Common myeloid progenitor, CD34-positive (primary cell): ENCODE measurements at places on chromosomes 5 and 9.
A peak's percentile ranks its signal among the peaks of the same experiment; 100 is the strongest.

- DNase-seq: no peak
Measured at GRCh38 chr5:39255406-39255805, 36.0 kb upstream of the FYB1 start.

- no peak for DNase-seq
Measured at GRCh38 chr9:72349911-72350310, 15.1 kb downstream of the ZFAND5 start.

DNA sequence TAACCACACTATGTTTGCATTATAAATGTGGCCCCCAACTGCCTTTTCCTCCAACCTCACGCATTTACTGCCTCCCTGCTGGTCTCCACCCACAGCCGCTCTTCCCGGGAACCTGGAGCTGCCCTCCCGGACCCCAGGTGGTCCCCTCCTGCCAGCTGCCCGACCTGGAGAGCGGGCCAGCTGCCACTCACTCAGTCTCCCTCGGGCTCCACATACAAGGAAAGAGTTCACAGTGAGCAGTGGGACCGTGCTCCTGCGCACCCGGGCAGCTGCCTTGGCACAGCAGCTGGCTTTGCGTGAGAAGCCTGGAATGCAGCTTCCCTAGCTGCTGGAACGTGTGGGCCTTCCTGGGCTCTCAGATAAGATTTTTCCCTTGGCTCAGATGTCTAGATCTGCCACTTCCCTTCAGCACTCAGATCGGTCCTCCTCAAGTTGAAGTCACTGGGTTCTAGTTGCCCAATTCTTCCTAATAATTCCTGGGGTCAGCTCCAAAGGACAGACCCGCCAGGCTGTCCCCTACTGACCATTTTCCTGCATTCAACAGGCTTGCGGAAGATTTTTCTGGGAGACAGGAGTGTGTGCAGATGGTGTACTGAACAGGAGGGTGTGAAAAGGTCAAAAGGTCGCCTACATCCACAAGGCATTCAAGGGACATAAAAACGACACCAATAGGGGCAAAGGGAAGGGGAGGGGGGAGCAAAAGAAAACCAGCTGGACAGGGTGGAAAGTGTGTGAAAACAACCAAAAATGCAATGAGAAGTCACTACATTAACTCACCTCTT lies 69.1 kb downstream of the MYO10 start:
- no peak for DNase-seq

DNA sequence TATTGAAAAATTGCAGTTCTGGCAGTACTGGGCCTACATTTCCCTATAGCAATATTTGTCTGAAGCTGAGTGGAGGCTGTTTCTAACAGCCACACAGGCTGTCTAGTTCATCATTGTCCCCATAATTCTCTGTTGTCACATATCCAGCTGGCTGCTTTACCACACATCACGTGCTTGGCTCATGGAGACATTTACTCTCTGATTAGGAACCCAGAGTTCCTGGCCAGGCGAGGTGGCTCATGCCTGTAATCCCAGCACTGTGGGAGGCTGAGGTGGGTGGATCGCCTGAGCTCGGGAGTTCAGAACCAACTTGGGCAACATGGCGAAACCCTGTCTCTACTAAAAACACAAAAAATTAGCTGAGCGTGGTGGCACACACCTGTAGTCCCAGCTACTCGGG lies 81.4 kb downstream of the PGM5 start:
- DNase-seq: no peak

GRCh38 chr5:150174285-150174684 lies 7.7 kb downstream of the CDX1 start:
- DNase-seq: no peak

DNA sequence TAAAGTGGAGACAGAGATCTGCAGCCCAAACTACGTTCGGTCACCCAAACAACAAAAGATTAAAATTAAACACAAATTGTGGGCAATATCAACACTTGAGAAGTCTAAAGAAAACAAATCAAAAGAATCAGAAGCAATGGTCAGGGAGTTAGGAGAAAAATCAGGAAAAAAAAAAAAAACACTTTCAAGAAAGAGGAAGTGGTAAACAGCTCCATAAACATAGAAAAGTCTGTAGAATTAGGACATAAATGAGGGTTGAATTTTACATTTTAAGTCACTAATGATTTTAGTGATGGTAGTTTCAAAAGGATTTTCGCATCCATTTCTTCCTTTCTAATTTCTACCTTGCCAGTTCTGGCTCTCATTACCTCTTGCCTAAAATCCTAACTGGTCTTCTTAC lies 10.1 kb downstream of the RNF145 start:
- no peak for DNase-seq

DNA sequence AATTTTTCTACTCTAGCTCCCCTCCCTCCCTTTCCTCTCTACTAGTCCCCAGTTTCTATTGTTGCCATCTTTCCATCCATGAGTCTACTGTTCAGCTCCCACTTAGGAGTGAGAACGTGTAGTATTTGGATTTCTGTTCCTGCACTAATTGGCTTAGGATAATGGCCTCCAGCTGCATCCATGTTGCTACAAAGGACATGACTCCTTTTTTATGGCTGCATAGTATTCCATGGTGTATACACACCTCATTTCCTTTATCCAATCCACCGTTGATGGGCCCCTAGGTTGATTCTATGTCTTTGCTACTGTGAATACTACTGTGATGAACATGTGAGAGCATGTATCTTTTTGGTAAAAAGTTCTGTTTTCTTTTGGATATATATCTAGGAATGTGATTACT lies 138.9 kb upstream of the MSX2 start:
- no peak for DNase-seq

DNA sequence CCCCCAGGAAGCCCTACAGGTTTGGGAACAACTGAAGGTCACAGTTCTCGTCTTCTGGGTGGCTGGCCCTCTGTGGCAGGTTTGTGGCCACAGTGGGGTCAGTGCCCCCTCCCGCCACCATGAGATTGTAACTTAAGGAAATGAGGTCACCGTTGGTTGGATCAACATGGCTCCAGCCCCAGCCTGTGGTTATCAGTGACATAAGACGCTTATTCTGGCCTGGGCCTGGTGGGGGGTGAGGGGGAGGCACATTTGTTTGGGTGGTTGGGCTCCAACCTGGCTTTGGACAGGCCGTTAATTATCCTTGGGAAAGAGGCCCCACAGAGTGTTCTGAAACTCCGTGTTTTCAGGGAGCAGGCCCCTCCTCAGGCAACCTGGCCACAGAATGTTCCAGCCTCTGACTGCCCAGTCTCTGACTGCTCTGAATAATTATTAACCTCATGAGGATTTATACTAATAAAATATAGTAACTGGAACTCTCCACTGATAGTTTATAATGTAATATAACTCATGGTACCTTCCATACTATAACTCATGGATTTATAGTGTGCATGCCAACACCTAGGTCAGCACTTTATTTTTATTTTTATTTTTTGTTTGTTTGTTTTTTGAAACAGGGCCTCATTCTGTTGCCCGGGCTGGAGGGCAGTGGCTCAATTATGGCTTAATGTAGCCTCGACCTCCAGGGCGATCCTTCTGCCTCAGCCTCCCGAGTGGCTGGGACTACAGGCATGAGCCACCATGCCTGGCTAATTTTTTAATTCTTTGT lies 58.0 kb upstream of the RPL26L1 start:
- DNase-seq: peak; percentile 79

DNA sequence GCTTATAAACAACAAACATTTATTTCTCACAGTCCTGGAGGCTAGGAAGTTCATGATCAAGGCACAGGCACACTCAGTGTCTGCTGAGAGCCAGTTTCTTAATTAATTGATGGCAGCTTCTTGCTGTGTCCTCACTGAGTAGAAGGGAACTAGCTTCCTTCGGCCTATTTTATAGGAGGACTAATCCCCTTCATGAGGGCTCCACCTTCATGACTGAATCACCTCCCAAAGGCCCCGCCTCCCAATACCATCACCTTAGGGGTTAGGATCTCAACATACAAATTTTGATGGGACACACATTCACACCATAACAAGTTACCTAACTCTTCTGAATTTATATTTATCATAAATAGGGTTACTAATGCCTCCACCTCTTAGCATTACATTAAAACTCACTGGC lies 129.8 kb downstream of the GNAQ start:
- no peak for DNase-seq

GRCh38 chr5:123028222-123028621 lies 8.3 kb downstream of the PPIC start:
- DNase-seq: no peak

DNA sequence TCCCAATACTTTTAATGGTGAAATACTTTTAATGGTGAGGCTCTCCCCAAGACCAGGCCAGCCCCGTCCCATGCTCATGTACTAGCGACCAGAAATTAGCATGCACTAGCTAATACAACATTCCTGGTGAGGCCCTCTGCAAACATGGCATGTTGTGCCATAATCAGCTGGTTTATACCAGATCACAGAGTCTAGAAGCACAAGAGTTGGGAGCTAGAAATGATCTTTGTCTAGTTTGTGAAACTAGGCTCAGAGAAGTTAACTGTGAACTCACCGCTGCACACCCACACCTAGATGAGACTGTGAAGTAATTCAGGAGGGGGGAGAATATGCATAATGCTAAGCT lies 37.4 kb downstream of the MTMR12 start:
- DNase-seq: no peak

GRCh38 chr5:163964671-163965070 lies 459.3 kb downstream of the MAT2B start:
- no peak for DNase-seq

DNA sequence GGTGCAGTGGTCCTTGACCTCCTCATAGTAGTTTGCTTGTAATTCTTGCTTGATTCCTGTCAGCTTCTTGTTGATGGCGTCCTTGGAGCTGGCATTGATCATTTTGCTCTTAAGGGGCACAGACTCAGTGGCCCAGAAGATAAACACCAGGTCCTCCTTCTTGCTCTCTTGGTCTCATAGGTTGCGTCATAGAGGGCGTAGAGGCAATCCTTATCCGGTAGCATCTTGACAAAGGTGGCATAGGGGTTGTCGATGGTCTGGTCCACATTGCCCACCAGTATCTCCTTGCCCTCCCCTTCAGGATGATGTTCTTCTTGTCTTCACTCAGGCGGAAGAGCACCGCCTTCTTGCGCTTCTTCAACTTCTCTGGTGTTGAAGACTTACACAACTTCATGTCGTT lies 19.2 kb downstream of the CCDC125 start:
- DNase-seq: no peak

- DNase-seq: no peak
Measured at GRCh38 chr9:120387257-120388002, 192.5 kb downstream of the CDK5RAP2 start.

DNA sequence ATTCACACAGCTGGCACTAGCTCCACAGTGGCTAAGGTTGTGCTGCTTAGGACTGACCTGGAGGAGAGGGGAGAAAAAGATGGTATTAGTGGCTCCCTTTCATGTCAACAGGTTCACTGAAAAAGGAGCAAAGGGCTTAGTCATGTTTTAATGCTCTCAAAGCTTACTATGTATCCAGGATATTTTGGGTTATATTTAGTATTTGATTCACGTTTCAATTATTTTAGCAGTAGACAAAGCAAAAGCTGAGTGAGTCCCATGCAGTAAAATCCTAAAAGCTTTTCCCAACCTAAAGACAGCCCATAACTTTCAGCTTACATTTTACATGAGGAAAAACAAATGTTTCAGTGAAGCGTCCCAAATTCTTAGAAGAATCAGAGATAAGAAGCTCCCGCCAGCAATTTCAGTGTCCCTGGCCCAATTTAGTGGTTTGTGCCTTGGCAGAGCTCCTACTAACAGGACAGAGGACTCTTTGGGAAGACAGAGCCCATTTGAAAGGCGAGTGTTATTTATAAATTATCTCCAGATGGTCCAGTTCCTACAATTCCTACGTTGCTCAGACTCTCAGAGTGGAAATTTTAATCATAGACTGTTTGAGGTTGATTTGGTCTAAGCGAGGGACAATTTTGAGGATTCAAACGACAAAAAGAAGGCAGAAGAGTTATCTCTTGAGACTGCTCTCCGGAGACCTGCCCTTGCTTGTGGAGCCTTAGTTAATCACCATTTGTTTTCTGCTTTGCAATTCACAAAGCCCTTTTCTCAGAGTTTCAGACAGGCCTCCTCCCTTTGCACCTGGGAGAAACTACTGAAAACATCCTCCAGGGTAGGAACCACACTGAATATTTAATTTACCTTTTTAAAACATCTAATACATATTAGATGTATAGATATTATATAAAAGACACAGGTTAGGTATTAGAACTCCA lies 225.0 kb upstream of the ANKRD55 start:
- DNase-seq: no peak

GRCh38 chr9:136078024-136078423 lies 17.1 kb downstream of the NACC2 start:
- DNase-seq: no peak

- no peak for DNase-seq
Measured at GRCh38 chr5:151065609-151066008, 15.2 kb downstream of the TNIP1 start.

- no peak for DNase-seq
Measured at GRCh38 chr9:21970800-21971640, 23.2 kb downstream of the CDKN2A start.

- no peak for DNase-seq
Measured at GRCh38 chr5:64339769-64340168, 166.0 kb upstream of the RGS7BP start.

GRCh38 chr5:93845376-93845775 lies 104.0 kb upstream of the POU5F2 start:
- no peak for DNase-seq

DNA sequence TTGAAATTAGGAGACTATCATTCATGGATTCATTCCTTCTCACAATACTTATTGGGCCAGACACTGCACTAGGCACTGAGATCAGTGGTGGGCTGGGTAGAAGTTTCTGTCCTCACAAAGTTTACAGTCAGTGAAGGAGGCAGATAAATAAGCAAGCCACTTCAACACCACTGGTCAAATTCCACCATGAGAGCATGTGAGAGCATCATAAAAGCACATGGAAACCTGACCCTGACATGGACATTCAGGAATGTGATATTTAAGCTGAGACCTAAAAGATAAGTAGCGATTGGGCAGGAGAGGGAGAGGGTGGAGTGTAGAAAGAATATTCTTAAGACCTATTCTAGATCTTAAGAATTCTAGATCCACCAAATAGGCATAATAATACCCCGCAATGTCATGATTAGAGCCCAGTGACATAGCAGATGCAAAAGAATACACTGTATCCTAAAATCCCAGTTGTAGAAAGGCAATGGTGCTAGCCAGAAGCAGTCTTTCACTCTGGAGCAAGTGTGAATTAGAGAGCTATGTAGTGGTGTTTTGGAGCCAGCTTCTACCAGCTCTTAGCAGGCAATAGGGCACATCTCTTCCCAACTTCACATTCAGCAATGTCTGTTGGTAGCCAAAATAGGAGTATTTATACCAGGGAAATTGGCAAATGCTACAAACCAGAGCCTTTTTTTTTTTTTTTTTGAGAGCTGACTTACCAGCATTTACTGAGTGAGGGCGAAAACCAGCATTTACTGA lies 46.4 kb downstream of the SH3RF2 start:
- DNase-seq: no peak
